C1 segment of cervical spinal cord (tissue), 14 donors: ENCODE measurements at places on chromosomes 16 and 17.

GRCh38 chr17:63279498-63280230 lies 166.4 kb downstream of the CYB561 start:
- DNase-seq, result no peak

GRCh38 chr16:85293904-85294642 lies 181.8 kb upstream of the CIBAR2 start:
- no peak for DNase-seq

- DNase-seq, result no peak
These were observed 36.2 kb downstream of the YPEL2 start for GRCh38 chr17:59367657-59368045.

- no peak for DNase-seq
These were observed 7.0 kb downstream of the TMC8 start for GRCh38 chr17:78137392-78138203.

GRCh38 chr17:42531455-42532354 lies 4.3 kb upstream of the NAGLU start:
- peak; percentile 53 for DNase-seq

- DNase-seq, result no peak
These were observed 27.1 kb downstream of the SCNN1G start for GRCh38 chr16:23209606-23210005.

GRCh38 chr17:81039096-81039495 lies 4.1 kb downstream of the BAIAP2 start:
- no peak for DNase-seq

DNA sequence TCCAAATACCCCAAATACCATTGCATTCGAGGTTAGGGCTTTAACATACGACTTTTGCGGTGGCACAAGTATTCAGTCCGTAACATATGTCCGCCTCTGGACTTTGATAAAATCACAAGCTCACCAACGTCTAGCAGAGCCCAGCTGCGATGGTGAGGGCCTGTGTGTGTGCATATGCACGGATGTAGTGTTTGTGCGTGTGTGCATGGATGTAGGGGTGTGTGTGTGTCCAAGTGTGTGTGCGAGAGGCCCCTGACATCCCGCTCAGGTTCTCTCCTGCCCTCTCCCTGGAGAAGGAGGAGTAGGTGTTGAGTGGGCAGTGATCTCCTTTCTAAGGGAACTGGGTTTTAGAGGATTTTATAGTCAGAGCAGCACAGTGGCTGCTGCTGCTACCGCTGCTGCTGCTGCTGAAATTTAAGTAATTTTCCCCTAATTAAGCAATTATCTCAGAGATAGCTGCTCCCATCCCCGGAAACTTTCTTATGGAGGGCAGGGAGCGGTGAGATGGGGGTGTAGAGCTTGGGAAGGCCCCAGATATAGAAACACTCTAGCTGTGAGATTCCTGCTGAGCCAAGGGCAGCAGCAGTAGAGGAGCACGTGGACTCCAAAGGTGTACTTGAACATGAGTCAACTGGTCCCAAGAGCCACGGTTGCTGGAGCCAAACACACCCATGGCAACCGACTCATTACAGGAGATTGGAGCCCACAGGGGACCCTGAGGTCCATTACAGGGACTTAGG lies 121.7 kb upstream of the SDK2 start:
- DNase-seq, result no peak

DNA sequence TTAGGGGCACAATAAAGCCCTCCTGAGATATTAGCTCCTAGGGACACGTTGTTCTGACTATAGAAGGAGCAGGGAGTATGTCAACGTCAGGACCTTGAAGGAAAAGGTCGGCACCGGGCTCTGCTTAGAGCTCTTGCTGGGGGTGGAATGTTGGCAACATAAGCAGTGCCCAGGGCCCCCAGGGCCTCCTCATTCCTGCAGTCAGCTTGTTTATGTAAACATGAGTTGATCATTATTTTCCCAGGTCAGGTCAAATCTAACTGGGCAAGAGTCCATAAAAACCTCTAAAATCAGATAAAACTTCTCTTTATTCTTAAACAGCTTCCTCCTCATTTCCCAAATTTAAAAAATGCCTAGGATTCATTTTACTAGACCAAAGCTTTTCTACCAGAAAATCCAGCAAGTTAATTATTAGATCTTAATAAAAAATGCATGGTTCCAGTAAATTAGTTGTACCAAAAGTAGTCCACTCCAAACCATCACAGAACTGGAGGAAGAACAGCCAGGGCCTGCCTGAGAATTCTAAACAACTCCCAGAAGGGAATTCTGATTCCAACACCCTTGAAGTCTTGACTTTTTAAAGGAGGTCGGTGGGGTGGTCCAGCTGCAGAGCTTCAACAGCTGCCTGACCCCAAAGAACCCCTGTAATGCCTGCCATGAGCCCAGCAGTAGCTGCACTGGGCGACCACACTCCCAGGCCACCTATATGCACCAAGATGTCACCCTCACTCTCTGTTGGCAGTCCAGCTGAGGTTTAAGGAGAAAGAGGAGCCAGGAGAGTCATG lies 54.3 kb downstream of the AMFR start:
- DNase-seq, result no peak

DNA sequence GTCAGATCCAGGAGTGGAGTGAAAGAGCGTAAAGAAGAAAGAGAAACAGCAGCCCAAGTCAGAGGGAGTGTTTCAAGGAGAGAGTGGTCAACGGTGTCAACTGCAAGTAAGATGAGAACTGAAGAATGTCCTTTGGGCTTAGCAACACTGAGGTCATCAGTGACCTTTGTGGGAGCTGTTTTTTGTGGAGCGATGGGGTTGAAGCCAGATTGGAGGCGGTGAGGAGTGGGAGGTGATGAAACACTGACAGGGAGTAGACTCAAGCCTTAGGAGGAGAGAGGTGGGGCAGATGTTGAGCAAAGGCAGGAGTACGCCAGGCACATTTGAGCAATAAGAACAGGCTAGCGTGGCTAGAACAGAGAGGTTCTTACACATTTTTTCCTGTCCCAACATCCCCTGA lies 103.7 kb upstream of the GNAO1 start:
- no peak for DNase-seq

DNA sequence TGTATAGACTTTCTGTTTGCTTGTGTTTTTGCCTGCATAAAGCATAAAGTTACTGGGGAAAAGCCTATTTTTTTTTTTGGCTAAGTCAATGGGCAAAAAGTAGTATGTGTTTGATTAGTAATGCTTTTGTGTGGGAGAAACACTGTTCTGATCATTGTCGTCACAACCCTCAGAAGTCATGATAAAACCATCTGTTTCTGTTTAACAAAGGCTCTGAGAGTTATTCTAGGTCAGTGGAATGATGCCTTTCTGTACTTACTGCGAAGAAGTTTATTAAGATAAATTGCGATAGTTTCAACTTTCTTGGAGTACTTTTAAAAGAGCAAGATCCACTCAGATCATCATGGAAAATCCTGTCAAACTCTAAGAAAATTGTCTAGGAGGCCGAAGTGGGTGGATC lies 80.9 kb downstream of the PRKCA start:
- no peak for DNase-seq

DNA sequence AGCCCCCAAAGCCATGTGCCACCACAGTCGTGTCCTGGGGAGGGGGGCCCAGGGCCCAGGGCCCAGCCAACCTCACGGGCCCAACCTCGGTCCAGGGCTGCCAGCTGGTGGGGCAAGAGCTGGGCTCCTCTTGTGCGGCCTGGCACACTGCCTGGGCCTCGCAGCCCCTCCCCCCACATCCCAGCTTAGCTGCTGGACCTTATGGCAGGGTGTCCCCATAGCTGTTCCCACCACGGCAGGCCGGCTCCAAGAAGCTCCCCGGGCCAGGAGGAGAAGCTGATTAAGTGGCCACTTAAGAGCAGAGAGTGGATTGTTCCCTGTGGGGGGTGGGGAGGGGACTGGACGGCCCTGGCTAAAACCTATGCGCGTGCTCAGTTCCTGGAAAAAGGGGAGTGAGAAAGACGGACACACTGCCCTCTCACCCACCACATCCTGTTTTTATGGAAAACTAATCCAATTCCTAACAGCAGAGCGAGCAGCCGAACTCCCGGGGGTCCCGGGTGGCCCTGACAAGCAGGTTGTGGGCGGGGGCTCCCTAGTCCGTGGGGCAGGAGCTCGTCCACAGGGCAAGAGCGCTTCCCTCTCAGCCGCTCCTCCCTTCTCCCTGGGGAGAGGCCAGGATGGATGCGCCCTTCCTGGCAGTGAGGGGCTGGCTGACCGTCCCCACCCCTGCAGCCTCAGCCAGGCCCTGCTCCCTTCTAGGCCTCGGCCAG lies 16.8 kb downstream of the PIEZO1 start:
- DNase-seq, result no peak

DNA sequence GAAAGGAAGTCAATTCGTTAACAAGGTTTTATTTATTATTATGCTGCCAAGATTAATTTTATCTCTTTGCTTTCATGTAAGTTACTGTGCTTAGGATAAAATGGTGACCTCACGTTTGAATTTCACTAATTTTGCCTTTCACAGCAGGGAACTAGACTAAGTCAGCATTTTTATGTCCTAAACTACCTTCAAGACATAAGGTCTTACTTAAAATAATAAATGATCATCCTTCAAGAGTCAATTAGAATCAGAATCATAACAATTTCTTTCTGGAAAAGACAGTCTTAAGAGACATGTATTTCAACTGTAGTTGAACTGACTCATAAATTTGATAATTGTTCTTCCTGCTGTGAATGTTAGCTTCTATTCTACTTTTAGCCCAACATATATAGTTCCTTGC lies 893.8 kb downstream of the KCNJ2 start:
- no peak for DNase-seq

GRCh38 chr17:33201283-33201682 lies 91.8 kb downstream of the ASIC2 start:
- no peak for DNase-seq

- no peak for DNase-seq
These were observed 53.2 kb downstream of the NDEL1 start for GRCh38 chr17:8488901-8489300.

DNA sequence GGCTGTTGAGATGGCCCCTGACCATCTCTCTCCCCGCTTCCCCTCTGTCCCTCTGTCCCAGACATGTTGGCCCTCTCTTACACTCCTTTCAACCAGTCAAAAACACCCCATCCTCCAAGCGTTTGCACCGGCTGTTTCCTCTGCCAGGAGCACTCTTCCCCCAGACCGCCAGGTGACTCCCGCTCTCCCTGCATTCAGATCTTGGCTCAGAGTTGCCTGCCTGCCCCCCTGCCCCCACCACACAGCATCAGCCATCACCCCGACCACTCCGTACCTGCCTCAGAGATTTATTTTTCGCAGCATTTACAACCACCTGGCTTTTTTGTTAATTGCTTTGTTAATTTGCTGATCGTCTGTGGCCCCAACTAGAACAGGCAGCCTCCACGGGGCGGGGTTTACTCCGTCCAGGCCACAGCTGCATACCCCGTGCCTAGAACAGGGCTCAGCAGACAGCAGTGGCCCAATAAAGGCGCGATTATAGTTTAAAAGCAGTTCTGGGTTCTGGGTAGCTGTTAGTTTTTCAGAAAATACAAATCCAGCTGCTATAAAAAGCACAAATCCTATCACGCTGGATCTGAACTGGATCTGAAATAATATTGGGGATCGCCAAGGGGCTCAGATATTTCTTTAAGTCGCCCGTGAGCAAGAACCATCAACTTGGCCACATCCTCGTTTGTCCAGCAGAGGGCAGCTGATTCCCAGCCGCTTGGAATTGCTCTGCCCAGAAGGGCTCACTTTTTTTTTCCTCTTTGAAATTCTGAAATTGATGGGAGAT lies 173.6 kb downstream of the IRF8 start:
- peak; percentile 52 for DNase-seq

DNA sequence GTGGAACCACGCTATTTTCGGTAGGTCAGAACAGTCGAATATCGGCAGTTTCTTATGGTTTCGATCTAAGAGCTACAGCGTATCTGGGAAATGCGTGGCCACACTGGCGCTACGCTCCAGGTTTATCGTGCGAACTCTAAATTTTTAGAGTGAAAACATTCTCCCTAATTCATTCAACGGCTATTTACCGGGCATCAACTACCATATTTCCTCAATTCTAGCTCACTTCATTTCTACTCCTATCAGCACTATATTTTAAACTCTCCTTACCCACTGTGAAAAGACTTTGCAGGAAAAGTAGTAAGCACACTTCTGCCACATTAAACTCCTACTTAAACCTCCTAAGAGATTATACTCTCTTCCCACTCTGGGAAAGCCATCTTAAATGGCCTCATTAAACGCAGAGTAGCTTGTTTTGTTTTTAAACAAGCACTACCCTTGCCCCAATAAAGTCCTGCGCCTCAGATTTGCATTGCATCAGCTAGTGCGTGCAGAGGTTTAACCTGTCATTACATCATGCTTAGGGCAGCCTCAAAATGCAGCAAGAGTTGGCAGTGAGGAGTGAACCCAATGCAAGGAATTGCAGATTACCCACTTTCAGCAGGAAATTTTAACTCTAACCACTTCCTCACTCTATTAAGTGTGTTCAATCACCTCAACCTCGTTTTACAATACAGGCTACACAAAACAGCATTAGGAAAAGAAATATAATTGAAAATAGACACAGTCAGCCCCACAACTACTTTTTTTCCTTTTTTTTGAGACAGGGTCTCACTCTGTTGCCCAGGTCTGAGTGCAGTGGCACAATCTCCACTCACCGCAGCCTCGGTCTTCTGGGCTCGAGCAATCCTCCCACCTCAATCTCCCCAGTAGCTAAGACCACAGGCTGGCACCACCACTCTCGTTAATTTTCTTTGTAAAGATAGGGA lies 18.8 kb downstream of the SIAH1 start:
- no peak for DNase-seq

- peak; percentile 35 for DNase-seq
These were observed 286.6 kb upstream of the CCL2 start for GRCh38 chr17:33968350-33969044.

- DNase-seq, result no peak
These were observed 518.5 kb downstream of the CDH13 start for GRCh38 chr16:83145297-83145696.

- no peak for DNase-seq
These were observed 2.6 kb downstream of the MAP2K3 start for GRCh38 chr17:21286909-21287702.

GRCh38 chr16:52051414-52052172 lies 495.4 kb downstream of the TOX3 start:
- no peak for DNase-seq

GRCh38 chr17:903691-904481 lies 75.7 kb downstream of the NXN start:
- no peak for DNase-seq

GRCh38 chr16:12917653-12918052 lies 16.3 kb downstream of the SHISA9 start:
- no peak for DNase-seq

- DNase-seq, result no peak
These were observed 630.8 kb upstream of the KIF2B start for GRCh38 chr17:53191878-53192277.

DNA sequence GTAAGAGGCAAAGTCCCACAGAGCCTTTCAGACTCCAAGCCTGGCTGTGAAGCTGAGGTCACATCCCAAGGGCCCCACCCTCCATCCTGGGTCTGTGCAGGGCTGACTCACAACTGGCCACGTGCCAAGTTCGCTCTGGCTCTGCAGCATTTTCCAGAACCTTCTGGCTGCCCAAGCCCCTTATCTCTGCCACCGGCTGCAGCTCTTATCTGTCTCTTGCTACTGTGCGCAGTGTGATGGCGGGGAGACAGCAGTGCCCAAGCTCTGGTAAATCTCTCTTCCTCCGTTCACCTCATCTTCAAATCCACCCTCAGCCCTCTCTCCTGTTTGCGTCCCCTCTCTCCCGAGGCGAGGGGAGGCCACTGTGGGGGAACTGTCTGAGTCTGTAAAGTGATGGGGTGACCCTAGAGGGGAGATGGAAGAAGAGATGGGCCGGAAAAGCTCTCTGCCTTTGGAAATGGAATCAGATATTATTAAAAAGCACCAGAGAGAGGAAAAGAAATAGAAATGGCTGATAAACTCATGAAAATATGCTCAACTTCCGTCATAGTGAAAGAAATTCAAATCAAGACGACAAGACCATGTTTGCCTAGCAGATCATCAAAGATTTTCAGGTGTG lies 162.7 kb upstream of the CDC42EP4 start:
- peak; percentile 49 for DNase-seq

- DNase-seq, result no peak
These were observed at the start of gene PROCA1 for GRCh38 chr17:28711723-28712031. PROCA1 (minus strand) TSS chr17:28711888; CDS start chr17:28711660, 228 bp downstream.
